ENCODE measurements at places on chromosomes 6 and 20. TPM values are rescaled to one million over a fixed set of nuclear protein-coding genes. Genes with fewer than 3 reads are reported as not detected.

HLA-DRB1 gene
- polyA plus RNA-seq = 104 TPM

BMP5 gene
- 0.77 TPM for polyA plus RNA-seq

DNA sequence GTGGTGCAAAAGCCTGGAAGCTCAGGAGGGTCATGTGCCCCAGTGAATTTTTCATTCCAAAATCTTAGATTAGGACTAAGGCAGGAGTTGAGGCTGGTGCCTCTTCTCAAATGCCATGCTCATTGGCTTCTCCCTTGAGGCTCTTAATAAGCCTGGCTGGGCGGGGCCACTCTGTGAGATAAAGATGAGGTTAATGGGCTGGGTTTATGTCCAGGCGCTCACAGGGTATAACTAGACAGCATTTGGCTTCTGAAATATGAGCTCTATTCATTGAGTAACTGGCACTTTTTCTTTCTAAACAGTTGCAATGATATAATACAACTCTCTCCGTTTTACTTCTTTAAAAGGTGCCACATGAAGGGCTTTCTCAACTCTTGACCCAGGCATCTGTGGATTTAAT lies 156.3 kb downstream of the SCML4 start:
- DNase-seq = no peak

DNA sequence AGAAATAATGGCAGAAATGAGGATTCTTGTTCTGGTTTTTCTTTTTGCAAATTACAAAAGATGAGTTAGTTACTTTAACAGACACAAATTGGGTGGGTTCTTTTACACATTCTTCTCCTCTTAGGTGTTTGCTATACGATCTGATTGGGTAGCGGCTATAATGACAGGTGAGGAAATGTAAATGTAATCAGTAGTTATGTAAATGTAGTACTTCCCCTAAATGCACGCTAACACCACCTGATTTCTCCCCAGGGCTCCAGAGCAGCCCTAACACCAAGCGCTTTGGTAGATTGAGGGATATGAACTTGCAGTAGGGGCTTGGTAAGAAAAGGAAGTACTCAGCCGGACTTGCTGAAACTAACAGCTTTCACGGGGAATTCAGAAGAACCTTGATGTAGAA lies 499.4 kb upstream of the NOX3 start:
- DNase-seq = no peak

GRCh38 chr6:118897386-118897785 lies 3.4 kb downstream of the ASF1A start:
- DNase-seq = no peak

Data from adrenal gland (tissue), 19 donors.